ENCODE measurements at places on chromosomes 4 and X. TPM values are rescaled to one million over a fixed set of nuclear protein-coding genes. Genes with fewer than 3 reads are reported as not detected.

The VCX3A gene
- 0.28 TPM for total RNA-seq

The GLOD5 gene
- 3.1 TPM for total RNA-seq

The BEND4 gene
- total RNA-seq: 0.18 TPM

The TMEM31 gene
- not detected for total RNA-seq

The PARM1 gene
- 0.40 TPM for total RNA-seq

The ATP2B3 gene
- not detected for total RNA-seq

The MAGEC1 gene
- not detected for total RNA-seq

The TLR1 gene
- 4.2 TPM for total RNA-seq

The GPRASP3 gene
- 2.4 TPM for total RNA-seq

GRCh38 chrX:96407501-96407900 is 277.1 kb upstream of the DIAPH2 start:
- peak; percentile 43 for DNase-seq

GRCh38 chr4:189615217-189615663 is 325.4 kb upstream of the FRG1 start:
- no peak for DNase-seq

DNA sequence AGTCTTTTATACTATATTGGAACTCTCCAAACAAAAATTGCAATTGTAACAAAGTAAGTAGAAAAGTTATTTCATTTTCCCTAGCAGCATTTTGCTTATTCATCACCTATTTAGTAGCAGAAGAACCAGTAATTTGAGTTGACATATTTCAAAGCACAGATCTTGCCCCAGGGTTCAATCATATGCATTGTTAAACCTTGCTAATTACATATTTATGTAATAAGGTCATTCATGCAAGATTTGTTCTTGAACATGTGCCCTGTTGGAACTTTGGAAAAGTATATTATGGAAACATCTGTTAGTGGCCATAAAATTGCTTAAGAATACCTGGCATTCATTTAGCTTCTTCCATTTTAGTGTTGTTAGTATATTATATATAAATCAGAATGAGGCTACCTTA is 191.7 kb downstream of the TLL1 start:
- DNase-seq: no peak

DNA sequence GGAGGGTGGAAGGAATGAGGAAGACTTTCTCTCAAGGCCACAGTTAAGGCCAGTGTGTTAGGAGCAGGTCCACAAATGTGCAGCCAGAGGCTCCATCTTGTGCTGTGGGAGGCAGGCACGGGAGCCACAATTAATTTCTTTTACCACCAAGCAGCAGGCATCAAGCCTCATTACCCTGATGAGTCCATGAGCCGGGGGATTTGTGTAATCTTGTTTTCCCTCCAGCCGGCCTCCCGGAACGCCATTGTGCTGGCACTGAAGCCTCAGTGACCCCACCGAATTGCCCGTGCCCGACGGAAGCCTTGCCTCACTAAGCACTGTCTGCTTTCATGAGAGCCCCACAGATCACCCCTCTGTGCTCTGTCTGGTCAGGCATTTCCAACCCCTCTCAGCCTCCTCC is 154.7 kb upstream of the STX18 start:
- no peak for DNase-seq

- no peak for DNase-seq
These were observed 99.6 kb upstream of the CCSER1 start for GRCh38 chr4:90027565-90027964.

DNA sequence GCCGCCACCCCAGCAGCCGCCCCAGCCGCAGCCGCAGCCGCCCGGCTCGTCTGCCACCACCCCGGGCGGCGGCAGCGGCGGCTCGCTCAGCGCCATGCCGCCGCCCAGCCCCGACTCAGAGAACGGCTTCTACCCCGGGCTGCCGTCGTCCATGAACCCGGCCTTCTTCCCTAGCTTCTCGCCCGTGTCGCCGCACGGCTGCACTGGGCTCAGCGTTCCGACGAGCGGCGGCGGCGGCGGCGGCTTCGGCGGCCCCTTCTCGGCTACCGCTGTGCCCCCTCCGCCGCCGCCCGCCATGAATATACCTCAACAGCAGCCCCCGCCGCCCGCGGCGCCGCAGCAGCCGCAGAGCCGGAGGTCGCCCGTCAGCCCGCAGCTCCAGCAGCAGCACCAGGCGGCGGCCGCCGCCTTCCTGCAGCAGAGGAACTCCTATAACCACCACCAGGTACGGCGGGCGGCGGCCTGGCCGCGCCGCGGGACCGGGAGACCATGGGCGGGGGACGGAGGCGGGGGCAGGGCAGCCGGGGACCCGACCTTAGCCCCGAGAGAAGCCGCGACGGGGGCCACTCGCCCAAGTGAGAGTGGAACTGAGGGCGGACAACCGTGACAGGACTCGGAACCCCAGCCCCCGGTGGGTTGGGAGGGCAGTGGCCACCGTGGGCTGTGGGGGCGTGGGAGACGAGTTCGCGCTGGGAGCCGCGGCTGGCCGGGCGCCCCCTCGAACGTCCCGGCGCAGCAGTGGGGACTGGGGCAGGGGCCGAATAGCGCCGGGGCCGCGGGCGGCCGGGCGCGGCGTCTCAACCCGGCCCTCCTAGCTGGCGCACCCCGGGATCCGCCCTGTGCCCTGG is 1.8 kb downstream of the CPEB2 start:
- peak; percentile 66 for DNase-seq

- no peak for DNase-seq
These were observed 71.3 kb upstream of the LDB2 start for GRCh38 chr4:16969696-16970135.

- no peak for DNase-seq
These were observed 37.7 kb downstream of the ARHGEF9 start for GRCh38 chrX:63747331-63747730.

DNA sequence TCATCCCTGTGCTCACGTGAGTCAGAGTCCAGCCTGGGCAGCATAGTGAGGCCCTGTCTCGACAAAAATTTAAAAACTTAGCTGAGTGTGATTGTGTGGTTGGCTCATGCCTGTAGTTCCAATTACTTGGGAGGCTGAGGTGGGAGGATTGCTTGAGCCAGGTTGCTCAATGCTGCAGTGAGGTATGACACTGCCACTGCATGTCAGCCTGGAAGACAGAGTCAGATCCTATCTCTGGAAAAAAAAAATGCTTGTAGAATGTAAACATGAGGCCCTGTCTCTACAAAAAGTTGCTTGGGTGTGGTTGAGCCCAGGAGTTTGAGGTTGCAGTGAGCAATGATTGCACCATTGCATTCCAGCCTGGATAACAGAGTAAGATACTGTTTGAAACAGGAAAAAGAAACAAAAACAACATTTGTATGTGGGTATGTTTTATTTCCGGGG is 11.3 kb upstream of the YTHDC1 start:
- no peak for DNase-seq

- DNase-seq: no peak
These were observed 28.3 kb upstream of the AP1S2 start for GRCh38 chrX:15882704-15883539.

GRCh38 chrX:48508400-48509244 is at the start of gene PORCN:
Gene PORCN, plus strand, starts transcription at chrX:48508992. Its CDS starts 829 bp downstream, at chrX:48509821.
- DNase-seq: peak; percentile 78

DNA sequence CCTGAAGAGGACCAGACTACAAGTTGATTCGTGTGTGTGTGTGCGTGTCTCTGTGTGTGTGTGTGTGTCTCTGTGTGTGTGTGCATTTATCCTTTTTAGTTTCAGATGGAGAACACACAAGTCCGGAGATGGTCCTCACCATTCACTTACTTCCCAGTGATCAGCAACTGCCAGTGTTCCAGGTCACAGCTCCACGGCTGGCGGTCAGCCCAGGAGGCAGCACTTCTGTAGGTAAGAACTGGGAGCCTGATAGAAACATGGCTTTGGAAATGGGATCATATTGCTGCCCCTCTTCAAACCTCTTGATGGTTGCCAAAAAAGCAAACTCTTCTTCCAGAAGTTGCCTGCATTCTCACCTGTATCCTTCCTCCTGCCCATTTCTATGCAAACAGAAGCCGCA is 122.6 kb upstream of the ANXA3 start:
- DNase-seq: no peak

GRCh38 chrX:23932046-23932445 is 24.2 kb downstream of the CXorf58 start:
- no peak for DNase-seq

- no peak for DNase-seq
These were observed 163.0 kb downstream of the EFNB1 start for GRCh38 chrX:68991691-68992345.

DNA sequence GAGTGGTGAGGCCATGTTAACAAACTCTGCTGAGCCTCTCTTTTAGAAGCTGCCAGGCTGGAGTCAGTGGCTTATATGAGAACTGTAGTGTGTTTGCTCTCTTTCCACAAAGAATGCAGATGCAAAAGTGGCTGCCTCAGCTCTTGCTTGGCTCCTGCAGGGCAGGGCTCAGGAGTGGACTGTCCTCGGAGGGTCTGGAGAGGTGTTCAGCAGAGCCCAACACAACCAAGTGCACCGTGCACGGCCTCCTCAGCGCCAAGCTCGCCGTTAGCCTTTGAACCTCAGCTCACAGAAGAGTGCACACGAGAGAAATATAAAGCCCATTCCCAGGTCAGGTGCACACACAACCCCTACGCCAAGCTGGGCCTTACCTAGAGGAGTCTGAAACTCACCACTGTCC is 82.8 kb downstream of the C4orf51 start:
- no peak for DNase-seq

GRCh38 chr4:127629371-127629770 is 3.4 kb upstream of the INTU start:
- DNase-seq: no peak

DNA sequence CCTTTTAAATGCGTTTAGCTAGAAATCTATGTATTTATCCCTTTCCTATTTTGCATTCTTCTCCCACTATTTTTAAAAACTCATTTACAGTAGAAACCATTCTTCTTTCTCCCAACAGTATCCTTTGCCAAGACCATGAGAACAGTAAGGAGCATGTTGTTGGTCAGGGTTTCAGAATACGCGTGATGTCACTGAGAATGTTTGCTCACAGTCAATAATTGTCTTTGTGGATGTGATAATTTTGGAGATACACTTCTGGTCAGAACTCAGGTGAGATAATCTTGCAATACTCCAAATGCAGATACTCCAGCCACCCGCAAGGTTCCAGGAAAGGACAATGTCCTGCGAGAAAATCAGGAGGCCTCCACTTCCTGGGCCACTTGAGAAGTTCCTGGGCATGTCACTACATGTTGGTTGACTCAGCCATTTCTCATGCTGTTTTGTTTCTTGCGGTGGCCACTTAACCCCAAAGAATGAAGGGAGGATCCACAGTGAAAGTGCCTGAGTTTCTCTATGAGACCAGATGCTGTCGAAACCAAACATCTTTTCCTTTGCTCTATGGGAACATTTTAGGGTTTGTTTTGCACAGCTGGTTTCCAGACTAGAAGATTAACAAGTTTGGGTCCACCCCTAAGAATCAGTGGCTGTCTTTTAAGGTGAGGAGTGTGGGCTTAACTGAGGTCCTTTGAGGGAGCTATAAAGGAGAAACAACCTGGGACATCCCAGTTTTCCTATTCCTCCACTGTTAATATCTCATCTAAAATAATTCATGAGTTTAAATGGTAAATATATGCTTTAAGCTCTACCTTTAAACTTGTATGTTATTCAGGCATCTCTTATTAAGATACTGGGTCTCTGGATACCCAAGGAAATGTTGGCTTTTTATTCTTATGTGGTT is 116.0 kb downstream of the SOWAHB start:
- DNase-seq: no peak

- DNase-seq: no peak
These were observed 25.1 kb downstream of the XIAP start for GRCh38 chrX:123884809-123885408.

Data from left lobe of liver (tissue), 2 donors.